ENCODE measurements at places on chromosomes 7 and 10. TPM values are rescaled to one million over a fixed set of nuclear protein-coding genes. Genes with fewer than 3 reads are reported as not detected.

The TEX47 gene
- polyA plus RNA-seq: not detected

The NXPH1 gene
- polyA plus RNA-seq: not detected

The KIF11 gene
- 35.1 TPM for polyA plus RNA-seq

The CPVL gene
- 68.7 TPM for polyA plus RNA-seq

The DIP2C gene
- 22.3 TPM for polyA plus RNA-seq

The TDRD1 gene
- polyA plus RNA-seq: 0.04 TPM

The BET1 gene
- 50.0 TPM for polyA plus RNA-seq

GRCh38 chr10:11838298-11838852 is 15.2 kb downstream of the PROSER2 start:
- no peak for DNase-seq

GRCh38 chr10:121596689-121597503 is 1.3 kb downstream of the FGFR2 start:
- DNase-seq: no peak

- DNase-seq: no peak
Measured at GRCh38 chr7:90540406-90540805, 55.7 kb upstream of the CDK14 start.

DNA sequence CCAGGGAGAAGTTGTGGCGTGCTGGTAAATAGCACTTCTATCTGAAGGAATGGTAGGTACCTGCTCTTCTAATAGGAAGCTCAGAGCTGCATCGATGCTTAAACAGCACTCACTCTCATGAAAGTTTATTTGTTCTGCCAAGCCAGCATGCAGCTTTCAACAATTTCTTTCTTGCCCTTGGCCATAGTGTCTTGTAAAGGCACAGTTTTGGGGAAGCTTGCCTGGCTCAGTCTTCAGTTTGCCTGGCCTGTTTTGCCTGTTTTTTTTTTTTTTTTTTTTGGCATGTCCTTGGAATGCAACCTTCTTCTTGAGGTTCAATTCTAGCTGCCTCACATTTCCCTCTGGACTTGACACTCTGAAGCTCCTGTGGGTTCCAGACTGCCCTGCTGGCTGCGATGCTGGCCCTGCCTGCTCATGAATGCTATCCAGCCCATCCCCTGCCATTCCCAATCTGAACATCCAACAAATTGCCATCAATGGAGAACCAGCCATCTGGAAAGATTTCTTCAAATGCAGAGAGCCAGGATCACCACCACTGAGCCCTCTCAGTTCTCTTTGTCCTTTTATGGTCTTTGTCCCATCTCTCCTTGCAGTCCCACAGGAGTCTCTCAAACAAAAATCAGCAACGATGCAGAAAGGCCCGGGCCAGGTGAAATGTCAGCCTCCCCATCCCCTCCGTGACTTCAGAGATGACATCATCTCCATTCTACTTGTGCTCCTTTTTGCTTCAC is 133.9 kb downstream of the ANLN start:
- no peak for DNase-seq

- peak; percentile 10 for DNase-seq
Measured at GRCh38 chr10:95628786-95629185, 27.7 kb downstream of the ALDH18A1 start.

DNA sequence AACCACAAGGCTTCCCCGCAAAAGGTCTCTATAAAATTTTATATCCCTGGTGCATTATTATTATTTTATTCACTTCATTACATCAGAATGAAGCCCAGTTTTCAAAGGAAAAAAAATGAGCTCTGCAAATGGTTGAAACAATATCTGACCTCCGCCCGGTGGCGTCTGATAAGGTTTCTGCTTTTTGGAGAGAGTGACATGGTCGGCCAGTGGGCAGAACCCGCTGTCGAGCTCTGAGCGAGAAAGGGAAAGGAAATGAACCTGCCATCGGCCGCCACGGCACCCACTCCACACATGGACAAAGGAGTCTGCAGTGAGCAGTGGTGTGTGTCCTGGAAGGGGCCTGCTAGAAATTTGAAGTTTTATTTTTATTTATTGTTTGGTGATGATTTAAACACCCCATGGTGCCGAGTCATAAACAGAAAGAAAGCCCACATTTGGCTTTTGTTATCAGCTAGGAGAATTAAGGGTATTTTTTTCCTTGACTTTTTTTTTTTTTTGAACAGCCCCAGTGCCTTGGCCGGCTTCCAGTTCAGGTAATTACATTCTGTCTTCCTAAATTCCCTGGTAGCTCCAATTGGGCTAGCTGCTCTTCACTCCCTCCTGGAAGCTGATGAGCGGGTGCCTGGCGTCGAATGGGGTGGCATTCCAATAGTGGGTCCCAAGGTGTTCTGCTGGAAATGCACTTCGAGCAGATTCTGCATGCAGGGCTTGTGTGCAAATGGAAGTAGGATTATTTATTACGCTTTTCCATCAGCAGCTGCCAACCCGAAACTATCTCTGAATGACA is 149.4 kb upstream of the MKI67 start:
- DNase-seq: no peak

- no peak for DNase-seq
Measured at GRCh38 chr7:45580053-45580872, 6.1 kb downstream of the ADCY1 start.

DNA sequence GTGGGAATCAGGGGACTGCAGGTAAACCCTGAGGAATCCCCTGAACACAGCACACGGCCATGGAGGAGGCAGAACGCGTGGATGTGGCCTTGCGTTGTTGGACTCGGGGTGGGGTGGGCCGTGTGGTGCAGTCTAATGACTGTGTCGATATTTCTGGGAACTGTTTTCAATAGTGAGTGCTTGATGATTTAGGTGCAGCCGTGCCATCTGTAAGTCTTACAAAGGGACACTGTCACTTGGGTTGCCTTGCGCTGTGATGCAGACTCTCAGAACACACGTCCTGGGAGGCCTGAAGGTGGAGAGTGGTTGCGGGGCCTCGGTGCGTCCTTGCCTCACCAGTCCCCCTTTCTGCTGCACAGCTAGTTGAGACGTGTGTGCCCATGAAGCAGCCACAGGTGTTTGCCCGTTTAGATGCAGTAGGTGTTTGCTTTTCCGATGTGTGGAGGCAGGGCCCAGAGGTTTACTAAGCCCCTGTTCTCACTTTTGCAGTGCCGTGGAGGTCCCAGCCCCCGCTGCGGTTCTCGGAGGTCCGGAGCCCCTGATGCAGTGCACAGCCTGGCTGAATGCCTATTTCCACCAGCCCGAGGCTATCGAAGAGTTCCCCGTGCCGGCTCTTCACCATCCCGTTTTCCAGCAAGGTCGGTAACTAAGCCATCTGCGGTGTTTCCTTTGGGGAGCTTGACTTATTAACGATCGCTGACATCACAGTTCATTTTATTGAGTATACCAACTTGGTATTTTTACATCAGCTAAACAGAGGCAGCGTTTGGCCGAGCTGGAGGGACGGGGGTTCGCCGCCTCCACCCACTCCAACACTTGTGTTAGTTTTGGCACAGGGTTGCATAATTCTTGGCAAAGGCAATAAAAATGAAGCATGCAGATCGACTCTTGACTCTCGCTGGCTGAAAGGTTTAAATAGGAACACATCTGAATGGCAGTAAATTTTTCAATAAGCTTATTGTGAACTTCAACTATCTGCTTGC is 240.7 kb downstream of the MGMT start:
- DNase-seq: no peak

DNA sequence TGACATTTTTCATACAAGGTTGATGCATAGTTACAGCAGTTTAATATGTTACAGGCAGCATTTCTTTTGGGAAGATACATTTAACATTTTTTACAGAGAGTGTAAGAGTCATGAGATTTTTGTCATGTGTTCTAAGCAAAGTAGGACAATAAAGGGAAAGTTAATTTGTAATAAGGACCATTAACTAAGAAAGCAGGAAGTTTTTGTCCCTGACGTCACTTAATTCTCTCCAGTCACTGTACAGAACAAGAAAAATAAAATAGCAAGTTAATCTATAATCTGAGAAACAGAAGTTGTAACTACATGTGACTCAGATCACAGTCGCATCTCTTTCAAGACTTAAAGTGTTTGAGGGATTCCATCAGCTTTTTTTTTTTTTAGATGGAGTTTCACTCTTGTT is 49.5 kb upstream of the CAPZA2 start:
- no peak for DNase-seq

DNA sequence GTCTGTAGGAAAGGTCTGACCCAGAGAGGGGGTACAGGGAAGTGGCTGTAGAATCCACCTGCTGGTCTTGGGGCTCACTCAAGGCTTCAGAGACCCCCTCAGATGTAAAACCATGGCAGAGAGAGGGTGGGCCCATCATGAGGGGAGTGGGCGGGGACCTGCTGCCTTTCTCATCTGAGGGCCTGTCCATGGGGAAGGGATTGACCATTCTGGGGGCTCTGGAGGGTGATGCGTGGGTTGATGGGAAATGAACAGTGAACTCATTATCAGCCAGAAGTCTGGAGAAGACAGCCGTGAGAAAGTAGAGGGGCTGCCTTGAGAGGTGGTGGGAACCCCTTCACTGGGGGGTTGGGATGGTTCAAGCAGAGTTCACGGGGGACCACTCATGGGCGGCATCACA is 66.8 kb downstream of the MINDY4 start:
- no peak for DNase-seq

GRCh38 chr7:148733496-148733895 is 34.8 kb downstream of the CUL1 start:
- DNase-seq: no peak

- DNase-seq: no peak
Measured at GRCh38 chr10:104795411-104795810, 154.3 kb downstream of the SORCS3 start.

GRCh38 chr10:61286686-61287085 is 166.5 kb downstream of the TMEM26 start:
- no peak for DNase-seq

DNA sequence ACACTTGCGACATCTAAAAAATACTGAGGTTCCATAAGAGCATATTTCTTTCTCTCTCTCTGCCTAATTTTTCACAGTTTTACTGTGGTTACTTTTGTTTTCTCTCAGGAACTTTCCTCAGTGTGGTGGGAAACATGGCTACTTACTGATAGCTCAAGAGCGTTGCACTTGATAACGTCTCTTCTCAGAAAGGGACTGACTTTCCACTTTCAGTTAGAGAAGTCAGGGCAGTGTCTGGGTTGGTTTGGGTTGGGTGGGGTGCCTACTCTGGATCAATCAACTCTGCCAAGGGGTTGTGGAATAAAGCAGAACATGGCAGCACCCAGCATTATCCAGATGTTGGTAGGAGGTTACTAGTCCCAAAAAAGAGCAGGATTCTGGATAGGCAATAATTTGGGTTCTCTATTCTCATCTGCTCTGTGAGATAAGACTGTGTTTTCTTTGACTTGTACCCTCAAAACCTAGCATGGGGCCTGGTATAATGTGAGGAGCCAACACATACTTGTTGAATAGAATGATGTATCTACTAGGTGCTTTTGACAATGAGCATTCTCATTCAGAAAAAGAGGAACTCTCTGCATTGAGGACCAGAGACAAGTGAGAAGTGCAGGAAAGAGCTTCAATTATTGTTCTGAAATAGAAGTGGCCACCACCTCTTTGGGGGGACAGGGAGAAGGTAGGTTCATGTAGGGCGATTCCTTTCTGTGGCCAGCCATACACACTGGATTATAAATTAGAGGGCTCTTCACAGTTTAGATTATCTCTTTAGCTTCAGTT is 315.7 kb downstream of the REEP3 start:
- DNase-seq: no peak

- no peak for DNase-seq
Measured at GRCh38 chr10:118506671-118507590, 88.5 kb downstream of the PRLHR start.
